NCI-H1417 treated with DMSO at 0.1 percent for 48 hours (cell line): ENCODE measurements at places on chromosomes 4 and X.
A peak's percentile ranks its signal among the peaks of the same experiment; 100 is the strongest.

- no peak for DNase-seq
These were observed 61.6 kb downstream of the SAT1 start for GRCh38 chrX:23844502-23845138.

DNA sequence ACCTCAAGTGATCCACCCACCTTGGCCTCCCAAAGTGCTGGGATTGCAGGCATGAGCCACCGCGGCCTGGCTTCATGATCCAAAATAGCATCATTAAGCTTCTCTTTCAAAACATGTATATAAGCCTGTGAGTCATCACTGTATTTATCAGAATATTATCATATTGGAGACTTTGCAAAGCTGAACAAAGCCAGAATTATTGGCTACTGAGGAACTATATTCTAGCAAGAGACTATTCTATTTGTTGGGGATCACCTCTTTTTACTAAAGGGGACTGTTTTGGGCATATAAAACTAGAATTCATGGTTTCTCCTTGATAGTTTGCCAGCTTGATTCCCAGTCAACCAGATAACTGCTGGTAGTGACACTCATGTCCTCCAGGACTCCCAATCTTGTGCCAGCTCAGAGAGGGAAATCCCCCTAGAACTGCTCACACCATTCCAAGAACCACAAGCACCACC is 40.1 kb downstream of the TET2 start:
- no peak for DNase-seq

DNA sequence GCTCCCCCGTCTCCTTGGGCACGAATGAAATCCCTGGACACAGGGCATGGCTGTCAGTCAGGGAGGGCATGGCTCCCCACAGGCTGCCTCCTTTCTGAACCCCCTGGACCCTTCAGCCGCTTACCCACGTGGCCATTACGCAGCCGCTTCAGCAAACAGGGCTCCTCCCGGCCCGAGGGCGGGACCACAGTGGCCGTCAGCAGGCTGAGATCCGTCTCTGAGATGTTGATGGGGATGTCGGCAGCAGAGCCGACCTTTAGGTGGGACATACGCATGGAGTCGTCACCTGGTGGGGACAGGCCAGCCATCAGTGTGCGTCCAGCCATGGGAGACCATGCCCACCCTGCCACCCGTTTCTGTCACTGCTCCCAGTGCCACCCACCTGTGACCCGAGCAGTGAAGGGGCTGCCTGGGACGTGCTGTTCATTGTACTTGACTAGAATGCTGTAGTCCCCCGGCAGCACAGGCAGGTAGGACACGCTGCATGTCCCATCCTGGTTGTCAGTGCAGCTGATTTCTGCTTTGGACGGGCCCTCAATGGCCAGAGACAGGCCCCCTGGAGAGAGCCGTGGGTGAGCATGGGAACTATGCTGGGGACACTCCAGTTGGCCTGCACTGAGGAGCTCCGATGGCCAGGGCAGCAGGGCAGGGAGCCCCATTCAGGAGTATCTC is 21.1 kb downstream of the FLNA start:
- DNase-seq, result no peak

DNA sequence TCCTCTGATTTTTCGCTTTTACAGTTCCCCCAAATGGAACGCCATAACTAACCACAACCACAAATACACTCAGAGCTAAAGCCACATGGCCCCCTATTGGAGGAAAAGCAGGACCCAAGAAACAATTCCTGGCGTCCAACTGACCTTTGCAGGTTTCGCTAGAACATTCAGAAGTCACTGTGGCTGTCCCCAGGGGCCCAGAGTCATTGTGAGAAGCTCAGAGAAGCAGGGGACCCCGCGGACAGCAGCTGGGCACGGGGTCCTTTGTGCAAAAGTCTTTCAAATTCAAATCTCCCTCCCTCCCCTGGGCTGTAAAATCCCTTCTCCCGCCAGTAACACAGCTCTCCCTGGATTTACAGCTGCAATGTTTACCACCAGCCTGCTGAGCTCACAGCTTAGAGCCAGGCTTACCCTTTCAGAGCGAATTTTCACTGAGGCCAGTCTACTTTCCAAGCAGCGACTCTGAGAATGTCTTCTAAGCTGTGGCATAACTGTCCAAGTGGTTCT is 214.8 kb downstream of the CRLF2 start:
- DNase-seq, result no peak

DNA sequence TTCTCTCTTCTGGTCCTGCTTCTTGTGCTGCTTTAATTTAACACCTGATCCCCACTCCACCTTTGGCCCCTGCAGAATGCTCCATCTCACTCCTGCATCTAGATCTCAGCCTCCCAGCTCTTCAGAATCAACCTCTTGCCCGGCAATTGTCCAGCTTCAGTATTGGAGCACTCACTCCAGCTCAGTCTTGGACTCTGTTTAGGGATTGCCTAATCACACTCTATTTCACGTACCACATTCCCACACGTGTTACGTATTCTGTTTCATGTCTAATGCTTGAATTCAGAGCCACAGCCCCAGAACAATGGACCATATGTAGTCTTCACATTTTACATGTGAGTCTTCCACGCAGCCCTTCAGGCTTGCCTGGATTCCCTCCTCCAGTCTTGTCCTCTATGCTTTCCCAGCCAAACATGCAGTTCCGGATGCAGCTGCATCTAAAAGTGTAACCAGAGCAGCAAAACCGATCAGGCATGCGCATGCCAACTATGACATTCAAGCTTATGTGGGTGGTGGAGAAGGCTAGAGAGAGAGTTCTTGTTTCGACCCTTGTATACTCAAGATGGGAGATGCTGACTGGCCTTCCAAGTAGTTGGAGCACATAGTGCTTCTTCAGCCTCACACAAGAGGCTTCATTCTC is 105.2 kb upstream of the FAM9A start:
- no peak for DNase-seq

DNA sequence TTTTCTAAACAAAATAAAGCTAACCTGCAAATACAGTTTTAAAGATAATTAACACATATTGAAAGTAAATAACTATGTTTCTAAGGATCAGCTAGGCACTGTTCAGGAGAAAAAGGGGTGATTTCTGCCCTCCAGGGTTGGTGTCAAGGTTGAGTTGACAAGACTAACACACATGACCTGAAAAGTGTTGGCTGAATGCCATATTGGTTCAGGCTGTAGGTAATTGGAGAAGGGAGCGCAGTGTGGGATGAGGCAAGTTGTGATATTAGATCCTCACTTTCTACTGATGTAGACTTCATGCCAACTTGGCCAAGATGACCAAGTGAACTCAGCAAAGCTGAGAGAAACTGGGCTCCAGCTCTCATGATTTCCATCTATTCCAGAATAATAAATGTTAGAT is 42.2 kb downstream of the PPM1K start:
- DNase-seq, result no peak

DNA sequence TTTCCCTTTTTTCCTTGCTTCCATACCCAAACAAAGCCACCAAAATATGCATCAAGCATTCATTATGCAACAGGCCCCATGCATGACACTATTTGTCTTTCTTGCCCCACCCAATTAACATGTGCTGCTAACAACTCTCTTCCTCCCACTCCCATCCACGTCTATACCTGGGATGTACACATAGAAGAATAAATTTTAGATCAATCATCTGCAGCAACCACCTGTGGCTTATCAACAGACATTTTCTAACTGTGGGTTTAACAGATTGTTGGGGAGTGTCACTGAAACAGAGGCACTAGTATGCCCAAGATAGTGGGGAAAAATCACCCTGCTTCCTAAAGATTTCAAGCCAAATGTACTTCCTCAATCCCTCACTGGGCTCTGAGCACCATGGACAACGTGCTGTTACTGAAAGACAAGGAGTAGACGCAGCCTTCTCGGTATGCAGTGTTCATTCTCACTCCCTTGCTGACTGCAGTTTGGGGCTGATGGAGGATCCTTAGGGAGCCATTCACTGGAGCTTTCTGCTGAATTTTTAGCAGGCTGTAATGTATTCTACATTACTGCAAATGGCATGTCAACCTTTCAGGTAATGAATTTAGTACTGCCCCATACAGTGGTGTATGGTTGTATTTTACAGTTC is 28.4 kb upstream of the TRPC5OS start:
- DNase-seq, result no peak

- DNase-seq, result no peak
These were observed 99.7 kb downstream of the FIP1L1 start for GRCh38 chr4:53477038-53477565.

GRCh38 chr4:89715631-89716030 is 121.3 kb downstream of the SNCA start:
- no peak for DNase-seq

GRCh38 chrX:9133426-9133825 is 99.5 kb upstream of the FAM9B start:
- DNase-seq, result no peak

DNA sequence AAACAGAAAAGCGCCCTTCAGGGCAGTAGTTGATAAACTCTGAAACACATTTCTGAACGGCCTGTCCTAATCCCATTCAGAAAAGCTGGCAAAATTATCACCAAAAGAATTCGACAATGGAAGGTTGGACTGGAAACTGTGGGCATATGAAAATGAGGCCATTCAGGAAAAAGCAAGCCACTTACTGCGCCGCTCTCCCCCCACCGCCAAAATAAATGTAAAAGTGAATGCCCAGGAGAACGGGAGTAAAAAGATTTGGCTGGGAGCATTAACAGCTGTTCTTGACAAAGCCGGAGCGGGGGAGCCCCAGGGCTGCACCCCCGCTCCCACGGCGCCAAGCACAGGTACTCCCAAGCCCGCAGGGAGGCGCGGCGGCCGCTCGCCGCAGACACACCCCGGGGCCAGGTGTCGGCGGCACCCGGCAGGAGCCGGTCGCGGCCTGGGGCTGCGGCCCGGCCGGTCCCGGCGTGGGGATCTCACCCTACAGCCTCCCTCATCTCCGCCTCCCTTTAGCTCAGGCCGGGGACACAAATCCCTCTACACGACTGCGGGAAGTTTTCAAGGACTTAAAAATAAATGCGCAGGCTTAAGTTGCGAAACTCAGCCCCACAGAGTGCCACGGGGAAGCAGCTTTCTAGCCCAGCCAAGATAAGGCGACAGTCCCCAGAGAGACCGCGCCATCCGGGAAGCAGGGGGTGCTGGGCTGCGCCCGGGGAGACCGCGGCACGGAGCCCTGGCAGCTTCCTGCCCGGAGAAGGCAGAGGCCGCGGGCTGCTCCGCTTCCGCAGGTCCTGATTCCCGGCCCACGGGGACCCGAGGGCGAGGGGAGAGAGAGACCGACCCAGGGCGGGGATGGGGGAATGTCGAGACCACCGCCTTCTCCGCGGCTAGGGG is 593 bp downstream of the SH3RF1 start:
- DNase-seq, result no peak

- DNase-seq, result no peak
These were observed 49.3 kb downstream of the MRPL1 start for GRCh38 chr4:77911842-77912450.

GRCh38 chrX:53089224-53089842 is 4.6 kb upstream of the KANTR start:
- peak; percentile 15 for DNase-seq

- DNase-seq, result no peak
These were observed 1967.9 kb downstream of the C4orf33 start for GRCh38 chr4:131063878-131064277.

DNA sequence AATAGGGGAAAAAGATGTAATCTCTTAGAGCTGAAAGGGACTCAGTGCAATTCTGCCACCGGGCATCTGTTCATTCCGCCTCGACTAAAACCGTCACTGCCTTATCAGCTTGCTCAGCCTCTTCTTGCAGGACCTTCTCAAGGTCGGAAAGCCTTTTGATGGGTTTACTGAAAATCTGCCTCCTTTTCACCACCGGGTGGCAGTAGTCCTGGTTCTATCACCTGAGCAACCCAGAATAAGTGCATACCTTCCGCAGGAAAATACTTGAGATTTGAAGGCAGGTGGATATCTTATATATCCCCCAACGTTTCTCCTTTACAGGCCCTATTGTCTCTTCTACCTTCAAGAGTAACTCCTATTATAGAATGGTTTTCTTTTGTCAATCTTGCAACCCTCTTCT is 103.4 kb upstream of the PAK3 start:
- DNase-seq, result no peak

DNA sequence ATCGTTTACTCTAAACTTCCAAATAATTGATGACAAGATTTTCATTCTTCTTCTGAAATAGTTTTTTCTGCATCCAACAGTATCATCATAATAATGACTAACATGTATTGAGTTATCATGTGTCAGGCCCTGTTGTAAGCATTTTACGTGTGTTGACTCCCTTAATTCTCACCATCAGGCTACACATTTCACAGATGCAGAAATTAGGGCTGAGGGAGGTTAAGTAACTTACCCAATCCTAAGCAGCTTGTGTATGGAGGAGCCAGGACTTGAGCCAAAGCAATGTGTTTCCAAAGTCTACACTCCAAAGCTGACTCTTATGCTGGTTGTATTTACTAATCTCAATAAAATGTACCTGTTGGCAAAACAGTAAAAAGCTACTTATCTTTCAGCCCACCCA is 11.2 kb upstream of the KDR start:
- DNase-seq, result no peak

- no peak for DNase-seq
These were observed 45.0 kb downstream of the CCDC149 start for GRCh38 chr4:24867766-24868296.

DNA sequence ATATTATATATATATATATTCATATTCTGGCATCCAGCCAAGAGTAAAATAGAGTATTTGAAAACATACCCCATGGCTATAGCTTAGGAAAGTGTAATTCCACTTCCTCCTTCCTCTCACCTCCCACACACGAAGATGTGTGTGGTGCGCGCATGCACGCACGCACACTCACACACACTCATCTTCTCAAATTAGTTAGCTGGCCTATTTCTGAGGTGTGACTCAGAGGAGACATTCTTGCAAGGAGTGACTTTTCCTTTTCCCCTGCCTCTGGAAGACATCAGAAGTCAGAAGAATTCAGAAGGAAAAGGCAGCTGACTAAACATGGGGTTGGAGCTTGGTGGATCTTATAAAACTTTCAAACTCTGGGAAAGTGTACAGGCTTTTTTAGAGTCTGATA is 8.8 kb downstream of the ENPEP start:
- no peak for DNase-seq

GRCh38 chr4:144463896-144464295 is 182.1 kb upstream of the HHIP start:
- no peak for DNase-seq

- DNase-seq, result no peak
These were observed 468.4 kb upstream of the PRKX start for GRCh38 chrX:4181782-4182407.

GRCh38 chrX:137573324-137574101 is 7.6 kb downstream of the ZIC3 start:
- no peak for DNase-seq

DNA sequence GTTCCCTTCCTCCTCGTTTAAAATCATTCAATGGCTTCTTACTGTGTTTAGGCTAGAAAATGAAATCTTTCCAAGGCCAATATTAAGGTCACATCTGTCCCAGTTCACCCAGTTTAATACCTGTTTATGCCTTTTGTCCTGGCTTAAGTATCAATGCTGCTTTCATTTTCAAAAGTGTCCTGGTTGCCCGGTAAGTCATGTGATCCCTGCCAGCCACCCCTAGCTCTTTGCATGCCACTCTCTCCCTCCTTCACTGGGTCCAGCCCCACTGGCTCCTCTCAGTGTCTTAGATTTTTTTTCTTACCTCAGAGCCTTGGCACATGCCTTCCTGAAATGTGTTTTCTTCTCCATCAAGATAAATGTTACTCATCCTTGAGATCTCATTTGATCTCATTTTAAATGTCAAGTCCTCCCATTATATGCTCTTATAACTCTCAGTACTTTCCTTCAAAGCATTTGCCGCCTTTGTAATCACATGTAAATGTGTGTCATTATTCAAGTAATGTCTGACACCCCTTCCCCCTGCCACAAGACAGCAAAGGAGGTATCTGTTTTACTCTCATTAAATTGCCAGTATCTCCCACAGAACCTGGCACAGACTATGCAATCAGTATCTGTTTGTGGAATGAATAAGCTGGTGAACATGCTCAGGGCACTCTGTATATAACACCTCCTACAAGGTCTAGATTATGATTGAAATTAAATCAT is 472.5 kb upstream of the RPS6KA3 start:
- DNase-seq, result no peak
